ENCODE measurements at places on chromosomes 5 and 9.
A peak's percentile ranks its signal among the peaks of the same experiment; 100 is the strongest.

DNA sequence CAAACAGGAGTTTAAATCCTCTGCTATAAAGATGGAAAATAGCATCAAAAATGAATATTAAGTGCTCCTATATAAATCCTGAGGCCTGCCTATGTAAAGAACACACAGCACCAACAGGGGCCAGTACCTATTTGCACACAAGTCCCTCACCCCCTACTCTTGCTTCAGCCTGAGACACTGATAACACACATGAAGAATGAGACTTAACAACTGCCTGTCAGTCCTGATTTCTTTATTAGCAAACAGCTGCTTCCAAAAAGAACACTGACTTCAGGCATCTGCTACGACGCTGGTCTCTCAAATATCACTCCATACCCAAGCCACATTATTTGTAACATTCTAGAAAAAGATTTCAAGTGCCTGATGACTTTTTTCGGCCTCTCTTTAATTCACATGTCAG is 55.5 kb downstream of the MYO10 start:
- no peak for DNase-seq

GRCh38 chr5:95070453-95070852 is 214.4 kb downstream of the MCTP1 start:
- DNase-seq, result no peak

DNA sequence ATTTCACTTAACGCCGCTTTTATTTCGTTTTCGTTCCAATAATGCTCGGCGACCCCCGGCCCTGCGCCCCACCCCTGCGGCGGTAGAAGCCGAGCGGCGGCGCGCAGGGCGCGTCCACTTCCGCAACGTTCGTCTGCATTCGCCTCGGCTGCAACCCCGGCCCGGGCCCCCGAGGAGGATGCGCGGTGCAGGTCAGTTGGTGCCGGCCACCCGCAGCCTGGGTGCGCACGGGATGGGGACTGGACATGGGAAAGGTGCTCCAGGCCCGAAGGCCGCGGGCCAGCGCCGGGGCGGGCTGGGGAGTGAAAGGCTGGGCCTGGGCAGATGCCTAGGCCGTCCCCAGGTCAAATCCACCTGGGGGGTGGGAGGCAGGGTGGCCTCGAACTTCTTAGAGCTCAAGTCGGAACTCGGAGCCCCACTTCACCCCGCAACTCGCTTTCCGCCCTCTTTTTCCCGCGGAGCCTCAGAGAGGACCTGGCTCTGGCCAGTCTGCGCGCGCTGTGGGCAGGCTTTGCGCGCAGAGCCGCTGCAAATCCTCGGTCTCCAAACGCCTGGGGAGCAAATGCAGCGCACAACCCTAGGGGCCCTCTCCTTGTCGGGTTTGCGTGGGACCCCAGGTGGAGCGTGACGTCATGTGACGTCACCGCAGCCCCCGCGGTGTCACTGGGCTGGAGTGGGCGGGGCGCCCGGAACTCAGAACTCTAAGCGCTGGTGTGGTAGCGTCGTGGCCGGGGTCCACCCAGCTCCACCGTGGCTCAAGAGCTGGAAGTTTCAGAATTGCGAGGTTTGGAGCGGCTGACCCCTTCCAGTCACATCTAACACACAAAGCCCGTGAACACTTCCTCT is 3.3 kb downstream of the TLX3 start:
- no peak for DNase-seq

- no peak for DNase-seq
Observed at GRCh38 chr9:137269231-137269772, 8.2 kb upstream of the TOR4A start.

DNA sequence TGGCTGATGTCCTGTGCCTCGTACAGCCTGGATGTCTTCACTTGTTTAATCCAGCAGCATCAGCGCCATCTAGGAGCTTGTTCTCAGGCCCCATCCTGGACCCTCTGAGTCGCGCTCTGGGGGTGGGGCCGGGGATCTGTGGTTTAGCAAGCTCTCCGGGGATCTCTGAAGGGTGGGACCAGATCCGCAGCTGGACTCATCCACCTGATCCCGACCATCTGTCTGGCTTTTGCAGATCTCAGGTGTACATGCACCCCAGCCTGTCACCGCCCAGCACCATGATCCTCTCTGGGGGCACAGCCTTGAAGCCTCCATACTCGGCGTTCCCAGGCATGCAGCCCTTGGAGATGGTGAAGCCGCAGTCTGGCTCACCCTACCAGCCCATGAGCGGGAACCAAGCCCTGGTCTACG is 15.1 kb upstream of the POMT1 start:
- no peak for DNase-seq

DNA sequence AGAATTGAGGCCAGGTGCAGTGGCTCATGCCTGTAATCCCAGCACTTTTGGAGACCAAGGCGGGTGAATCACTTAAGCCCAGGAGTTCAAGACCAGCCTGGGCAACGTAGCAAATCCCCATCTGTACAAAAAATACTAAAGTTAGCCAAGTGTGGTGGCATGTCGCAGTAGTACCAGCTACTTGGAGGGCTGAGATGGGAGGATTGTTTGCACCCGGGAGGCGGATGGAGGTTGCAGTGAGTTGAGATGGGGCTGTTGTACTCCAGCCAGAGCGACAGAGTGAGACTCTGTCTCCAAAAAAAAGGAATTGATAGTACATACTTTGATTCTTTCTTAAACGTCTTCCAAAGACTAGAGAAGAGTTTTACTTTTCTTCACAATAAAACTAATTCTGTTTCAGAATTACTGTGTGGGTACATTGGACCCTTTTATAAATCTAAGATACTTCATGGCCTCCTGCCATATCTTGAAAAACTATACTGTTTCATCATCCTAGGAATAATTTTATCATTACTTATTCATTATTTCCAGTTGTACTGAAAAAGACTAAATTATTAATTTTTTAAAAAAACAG is 132.0 kb upstream of the GRHPR start:
- no peak for DNase-seq

GRCh38 chr5:90015584-90016018 is 394.0 kb downstream of the CETN3 start:
- DNase-seq, result no peak

- no peak for DNase-seq
Observed at GRCh38 chr9:96320749-96321280, 18.8 kb upstream of the HSD17B3 start.

- no peak for DNase-seq
Observed at GRCh38 chr9:75699017-75699416, 191.5 kb upstream of the PCSK5 start.

GRCh38 chr5:321230-321725 is at the start of gene AHRR:
Gene AHRR, plus strand, starts transcription at chr5:321714. Its CDS starts 22,189 bp downstream, at chr5:343903.
- DNase-seq, result peak; percentile 55

- DNase-seq, result no peak
Observed at GRCh38 chr5:174610968-174611367, 113.4 kb upstream of the MSX2 start.

GRCh38 chr9:37221489-37222106 is 101.2 kb downstream of the ZCCHC7 start:
- DNase-seq, result no peak

DNA sequence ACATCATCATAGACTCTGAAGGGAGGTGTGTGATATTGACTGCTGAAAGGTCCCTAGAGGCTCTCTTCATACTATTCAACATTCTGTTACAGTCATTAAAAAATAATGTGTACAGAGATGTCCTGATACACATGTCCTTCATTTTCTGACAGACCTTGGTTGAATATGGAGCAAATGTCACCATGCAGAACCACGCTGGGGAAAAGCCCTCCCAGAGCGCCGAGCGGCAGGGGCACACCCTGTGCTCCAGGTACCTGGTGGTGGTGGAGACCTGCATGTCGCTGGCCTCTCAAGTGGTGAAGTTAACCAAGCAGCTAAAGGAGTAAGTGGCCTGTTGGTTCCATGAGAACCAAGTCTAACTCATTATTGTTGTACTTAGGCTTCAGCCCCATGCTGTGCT is 132.4 kb downstream of the SNCAIP start:
- DNase-seq, result no peak

DNA sequence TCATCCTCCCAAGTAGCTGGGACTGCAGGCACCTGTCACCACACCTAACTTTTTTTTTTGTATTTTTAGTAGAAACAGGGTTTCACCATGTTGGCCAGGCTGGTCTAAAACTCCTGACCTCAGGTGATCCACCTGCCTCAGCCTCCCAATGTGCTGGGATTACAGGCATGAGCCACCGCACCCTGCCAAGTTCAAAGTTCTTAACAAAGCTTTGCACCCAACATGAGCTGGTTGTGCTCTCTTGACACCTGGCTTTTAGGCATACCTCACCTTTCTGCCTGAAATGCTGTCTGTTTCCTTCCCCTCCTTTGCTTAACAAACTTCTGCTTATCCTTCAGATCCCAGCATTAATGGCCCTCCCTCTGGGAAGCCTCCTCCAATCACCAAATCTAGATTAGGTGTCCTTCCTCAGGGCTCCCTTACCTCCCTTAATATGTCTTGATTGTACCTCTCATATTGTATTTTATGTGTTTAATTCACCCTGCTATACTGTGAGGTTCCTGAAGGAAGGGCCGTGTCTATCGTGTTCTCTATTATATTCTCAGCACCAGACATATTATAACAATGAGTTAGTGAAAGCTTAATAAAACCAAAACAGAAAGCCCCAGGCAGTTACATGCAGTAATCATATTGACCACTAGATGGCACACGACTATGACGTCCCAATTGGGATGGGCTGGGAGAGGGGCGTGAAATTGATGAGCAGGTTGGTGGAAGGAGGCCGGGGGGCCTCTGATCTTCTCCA is 62.9 kb upstream of the PPARGC1B start:
- DNase-seq, result no peak

DNA sequence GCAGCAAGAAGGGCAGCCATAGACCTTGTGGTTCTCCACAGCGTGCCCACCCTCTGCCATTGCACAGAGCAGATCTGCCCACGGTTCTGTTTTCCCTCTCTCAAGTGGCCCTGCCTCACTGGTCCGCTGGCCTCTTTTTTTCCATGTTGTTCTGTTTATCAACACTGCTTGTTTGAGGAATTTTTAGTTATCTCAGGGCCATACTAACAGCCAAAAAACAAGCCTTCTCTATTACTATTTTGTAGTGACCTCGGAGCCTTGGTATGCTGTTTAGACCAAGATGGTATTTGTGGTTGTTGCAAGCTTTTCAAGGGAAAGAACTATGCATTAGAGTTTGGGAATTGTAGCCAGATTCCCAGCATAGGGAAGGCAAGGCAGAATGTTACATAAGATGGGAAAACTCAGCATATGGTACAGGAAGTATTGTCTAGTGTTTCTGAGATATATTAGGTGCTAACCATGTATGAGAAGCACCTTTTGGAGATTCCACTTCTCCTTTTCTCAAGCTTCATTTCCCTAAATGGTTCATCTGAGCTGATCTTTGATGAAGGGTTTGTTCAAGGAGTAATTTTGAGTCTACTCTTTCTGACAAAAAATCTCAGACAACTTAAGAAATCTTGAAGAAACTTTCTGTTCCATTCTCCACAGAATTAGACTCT is 54.3 kb downstream of the NUP214 start:
- no peak for DNase-seq

DNA sequence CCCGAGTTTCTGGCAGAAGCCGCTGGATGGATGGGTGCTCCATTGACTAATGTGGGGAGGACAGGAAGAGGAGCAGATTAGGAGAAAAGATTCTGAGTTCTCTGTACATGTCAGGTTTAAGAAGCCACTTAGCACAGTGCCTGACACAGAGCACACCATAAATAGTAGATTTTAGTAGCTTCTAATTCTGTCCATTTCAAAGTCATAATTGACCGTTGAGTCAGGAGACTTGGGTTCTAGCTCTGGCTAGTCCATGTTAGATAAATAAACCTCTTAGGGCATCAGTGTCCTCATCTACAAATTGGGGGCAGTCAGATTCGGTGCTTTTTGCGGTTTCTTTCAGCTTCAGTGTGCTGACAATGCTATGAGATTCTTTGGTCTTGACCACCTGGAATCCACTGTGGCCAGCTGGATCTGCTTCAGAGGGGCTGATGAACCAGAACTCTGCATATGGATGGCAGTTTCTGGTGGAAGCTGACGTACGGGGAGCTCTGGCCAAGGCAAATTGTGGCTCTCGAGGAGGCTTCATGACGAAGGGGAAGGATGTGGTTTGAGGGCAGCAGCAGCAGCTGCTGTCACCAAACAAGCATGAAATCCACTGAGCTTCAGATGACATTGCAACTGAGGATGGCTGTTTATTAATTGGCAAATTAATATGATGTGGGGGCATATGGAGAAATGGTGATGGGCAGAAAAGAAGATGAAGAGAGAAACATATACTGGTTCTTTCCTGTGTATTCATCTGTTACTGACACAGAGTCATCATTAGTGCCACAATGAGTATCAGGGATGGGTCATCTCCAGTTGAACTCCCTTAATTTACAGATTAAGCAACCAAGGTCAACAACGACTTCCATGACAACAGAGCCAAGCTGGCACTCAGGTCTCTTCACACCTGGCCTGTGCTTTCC is 134.4 kb downstream of the AOPEP start:
- peak; percentile 49 for DNase-seq

GRCh38 chr9:110932863-110933262 is 105.4 kb downstream of the LPAR1 start:
- DNase-seq, result no peak

DNA sequence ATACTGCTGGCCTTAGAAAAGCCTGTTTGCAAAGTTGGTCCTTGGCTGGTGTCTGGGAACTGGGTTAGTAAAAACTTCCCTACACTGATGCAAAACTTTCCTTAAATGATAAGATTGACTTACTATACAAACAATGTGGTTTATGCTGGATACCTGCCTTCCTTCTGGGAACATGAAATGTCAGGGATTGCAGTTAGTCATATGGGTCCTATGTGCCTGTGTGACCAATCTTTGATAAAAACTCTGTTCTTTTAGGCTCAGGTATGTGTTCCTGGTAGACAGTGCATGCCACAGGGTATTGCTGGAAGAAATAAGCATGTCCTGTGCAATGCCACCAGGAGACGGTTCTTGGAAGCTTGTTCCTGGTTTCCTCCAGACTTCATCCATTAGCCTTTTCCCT is 173.3 kb downstream of the RMI1 start:
- DNase-seq, result no peak

GRCh38 chr5:38341056-38341455 is 82.7 kb downstream of the EGFLAM start:
- DNase-seq, result no peak

DNA sequence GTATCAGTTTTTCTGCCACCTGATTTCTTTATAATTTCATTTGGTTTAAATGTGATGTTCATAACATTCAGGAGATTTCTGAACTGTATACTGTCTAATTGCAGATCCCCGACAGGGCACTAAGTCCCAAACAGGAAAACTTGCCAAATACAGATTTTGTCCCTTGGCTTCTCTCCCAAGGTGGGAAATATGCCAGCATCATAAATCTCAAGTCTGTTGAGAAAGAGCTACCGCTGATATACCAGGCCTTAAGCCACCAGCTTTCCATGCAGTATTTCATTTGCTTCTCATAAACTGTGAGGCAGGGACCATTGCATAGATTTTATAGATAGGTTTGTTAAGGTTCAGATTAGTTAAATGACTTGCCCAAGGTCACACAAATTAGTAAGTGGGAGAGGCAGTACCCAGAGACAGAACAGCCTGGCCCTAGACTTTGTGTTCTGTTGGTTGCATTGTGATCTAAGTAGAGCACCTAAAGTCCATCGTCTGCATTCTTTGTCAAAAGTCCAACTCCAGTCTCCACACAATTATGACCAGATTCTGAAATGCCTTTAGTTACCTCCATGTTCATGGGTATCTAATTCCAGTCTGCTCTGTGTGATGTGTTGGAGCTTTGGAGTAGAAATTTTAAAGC is 16.2 kb downstream of the GPR21 start:
- no peak for DNase-seq

GRCh38 chr5:118722122-118723020 is 266.0 kb downstream of the DTWD2 start:
- DNase-seq, result no peak

Measured in activated T-cell treated with anti-CD3 and anti-CD28 coated beads for 24 hours (primary cell).